ENCODE measurements at places on chromosomes 11 and 22.

GRCh38 chr11:1498262-1498661, 11.7 kb upstream of the MOB2 start:
- H3K27ac ChIP-seq: no peak overlapping the region
- no peak for DNase-seq
- H3K4me1 ChIP-seq: peaks cover 8% of the 10 kb centered on the region
- H3K4me3 ChIP-seq: no peak overlapping the region

DNA sequence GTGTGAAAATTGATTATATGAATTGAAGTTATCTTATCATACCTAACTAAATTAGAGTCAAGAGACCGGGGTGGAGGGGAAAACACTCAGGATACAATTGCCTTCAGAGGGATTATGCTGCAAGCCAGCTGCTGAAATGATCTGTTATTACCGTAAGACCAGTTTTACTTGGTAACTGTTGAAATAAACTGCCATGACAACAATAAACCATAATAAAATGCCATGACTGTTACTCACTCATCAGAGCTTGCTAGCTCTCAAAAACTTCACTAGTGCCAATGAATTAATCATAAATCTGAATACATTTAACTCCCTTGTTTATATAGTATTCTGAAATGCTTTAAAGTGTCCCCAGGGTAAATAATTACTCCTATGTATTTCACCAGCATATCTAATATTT, 68.2 kb downstream of the CASP12 start:
- H3K27ac ChIP-seq: no peak overlapping the region
- H3K36me3 ChIP-seq: no peaks in the 10 kb centered on the region
- H3K4me1 ChIP-seq: no peaks in the 10 kb centered on the region
- no peak overlapping the region for H3K4me3 ChIP-seq
- DNase-seq: no peak

DNA sequence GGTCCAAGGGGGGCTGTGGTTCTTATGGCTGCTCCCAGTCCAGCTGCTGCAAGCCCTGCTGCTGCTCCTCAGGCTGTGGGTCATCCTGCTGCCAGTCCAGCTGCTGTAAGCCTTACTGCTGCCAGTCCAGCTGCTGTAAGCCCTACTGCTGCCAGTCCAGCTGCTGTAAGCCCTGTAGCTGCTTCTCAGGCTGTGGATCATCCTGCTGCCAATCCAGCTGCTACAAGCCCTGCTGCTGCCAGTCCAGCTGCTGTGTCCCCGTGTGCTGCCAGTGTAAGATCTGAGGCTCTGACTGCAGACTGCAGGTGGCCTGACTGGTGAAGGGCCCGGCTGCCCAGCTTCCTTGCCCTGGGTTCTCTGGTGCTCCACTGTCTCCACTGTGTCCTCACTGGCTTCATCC, 696 bp downstream of the KRTAP5-5 start:
- peaks cover 14% of the 10 kb centered on the region for H3K27me3 ChIP-seq
- H3K27ac ChIP-seq: no peak overlapping the region
- H3K36me3 ChIP-seq: no peaks in the 10 kb centered on the region
- peaks cover 10% of the 10 kb centered on the region for H3K4me1 ChIP-seq
- no peak for DNase-seq
- H3K4me3 ChIP-seq: no peak overlapping the region

- H3K36me3 ChIP-seq: no peaks in the 10 kb centered on the region
- DNase-seq: no peak
- no peaks in the 10 kb centered on the region for H3K4me1 ChIP-seq
- no peak overlapping the region for H3K4me3 ChIP-seq
- no peak overlapping the region for H3K27ac ChIP-seq
These were observed 7.6 kb downstream of the ST3GAL4 start for GRCh38 chr11:126362879-126363655.

DNA sequence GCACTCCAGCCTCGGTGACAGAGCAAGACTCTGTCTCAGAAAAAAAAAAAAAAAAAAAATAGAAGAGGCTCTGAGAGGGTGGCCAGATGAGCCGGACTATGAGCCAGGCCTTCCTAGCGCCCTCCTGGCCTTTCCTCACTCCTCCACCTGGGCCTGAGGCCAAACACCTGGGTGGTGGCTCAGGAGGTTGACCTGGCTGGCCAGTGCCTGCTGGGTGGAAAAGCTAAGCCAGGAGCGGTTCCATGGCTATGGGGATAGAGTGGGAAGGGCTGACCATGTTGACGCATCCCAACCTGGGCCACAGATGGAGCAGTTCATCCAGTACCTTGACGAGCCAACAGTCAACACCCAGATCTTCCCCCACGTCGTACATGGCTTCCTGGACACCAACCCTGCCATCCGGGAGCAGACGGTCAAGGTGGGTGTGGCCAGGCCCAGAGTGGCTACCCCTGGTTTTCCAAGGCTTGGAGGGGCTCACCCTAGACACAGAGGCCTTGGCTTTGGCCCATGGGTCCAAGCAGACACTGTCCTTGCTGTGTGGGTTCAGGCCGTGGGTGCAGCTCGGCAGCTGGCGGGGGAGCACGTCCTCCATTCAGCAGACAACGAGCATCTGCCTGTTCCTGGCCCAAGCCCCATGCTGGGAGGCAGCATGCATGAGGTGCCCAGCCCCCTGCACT, 7.6 kb downstream of the SCYL1 start:
- H3K27me3 ChIP-seq: no peaks in the 10 kb centered on the region
- H3K27ac ChIP-seq: no peak overlapping the region
- DNase-seq: no peak
- H3K4me3 ChIP-seq: no peak overlapping the region
- peaks cover 10% of the 10 kb centered on the region for H3K4me1 ChIP-seq

DNA sequence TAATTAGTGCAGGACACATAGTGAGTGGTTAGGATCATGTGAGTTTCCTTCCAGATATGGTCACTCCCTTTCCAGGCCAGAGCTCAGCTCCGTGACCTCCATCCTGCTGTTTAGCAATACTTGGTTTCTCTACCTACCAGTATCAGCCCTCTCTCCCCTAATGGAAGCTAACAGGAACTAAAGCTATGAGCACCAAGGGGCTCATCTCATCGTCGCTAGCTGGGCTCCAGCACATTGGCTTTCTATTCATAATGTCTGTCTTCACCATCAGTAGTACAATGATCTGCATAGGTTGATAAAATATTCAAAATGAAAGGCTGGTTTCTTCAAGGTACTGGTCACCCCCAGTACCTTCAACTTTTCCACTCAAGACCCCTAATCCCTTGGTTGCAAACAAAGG, 2.4 kb upstream of the GALNT18 start:
- no peak for DNase-seq
- H3K4me3 ChIP-seq: no peak overlapping the region
- peaks cover 15% of the 10 kb centered on the region for H3K4me1 ChIP-seq
- H3K36me3 ChIP-seq: no peaks in the 10 kb centered on the region
- peaks cover 14% of the 10 kb centered on the region for H3K27me3 ChIP-seq

DNA sequence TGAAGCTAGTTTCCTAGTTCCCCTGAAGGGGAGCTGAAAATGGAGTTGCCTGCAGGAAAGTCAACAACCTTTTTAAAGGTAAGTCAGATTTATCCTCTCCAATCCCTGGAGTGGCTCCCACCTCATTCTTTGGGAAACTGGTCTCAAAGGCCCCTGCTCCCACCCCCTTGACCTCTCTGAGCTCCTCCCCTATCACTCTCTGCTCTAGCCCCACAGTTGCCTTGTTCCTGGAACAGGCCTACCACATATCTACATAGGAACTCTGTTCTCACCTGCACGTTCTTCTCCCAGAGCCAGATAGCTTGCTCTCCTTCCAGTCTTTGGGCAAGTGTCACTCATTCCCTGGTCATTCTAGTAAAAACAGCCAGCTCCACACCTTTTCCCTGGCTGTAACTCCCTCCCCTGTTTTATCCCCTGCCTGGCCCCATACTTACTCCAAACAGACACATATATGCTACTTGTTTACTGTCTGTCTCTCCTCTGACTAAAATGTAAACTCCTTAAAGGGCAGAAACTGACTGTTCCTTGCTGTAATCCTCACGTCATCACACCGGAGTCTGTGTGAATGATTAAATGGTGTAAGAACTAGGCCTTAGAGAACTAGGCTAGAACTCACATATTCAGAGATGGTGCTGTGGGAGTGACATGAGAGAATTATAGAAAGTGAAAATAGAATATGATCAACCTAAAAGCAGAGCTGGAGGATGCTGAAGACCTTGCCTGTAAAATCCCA, 53.3 kb downstream of the TCF20 start:
- no peaks in the 10 kb centered on the region for H3K27me3 ChIP-seq
- no peak for DNase-seq
- H3K27ac ChIP-seq: peak overlapping the region; percentile 42
- H3K4me1 ChIP-seq: peaks cover 9% of the 10 kb centered on the region
- peaks cover 31% of the 10 kb centered on the region for H3K36me3 ChIP-seq
- H3K4me3 ChIP-seq: no peak overlapping the region

DNA sequence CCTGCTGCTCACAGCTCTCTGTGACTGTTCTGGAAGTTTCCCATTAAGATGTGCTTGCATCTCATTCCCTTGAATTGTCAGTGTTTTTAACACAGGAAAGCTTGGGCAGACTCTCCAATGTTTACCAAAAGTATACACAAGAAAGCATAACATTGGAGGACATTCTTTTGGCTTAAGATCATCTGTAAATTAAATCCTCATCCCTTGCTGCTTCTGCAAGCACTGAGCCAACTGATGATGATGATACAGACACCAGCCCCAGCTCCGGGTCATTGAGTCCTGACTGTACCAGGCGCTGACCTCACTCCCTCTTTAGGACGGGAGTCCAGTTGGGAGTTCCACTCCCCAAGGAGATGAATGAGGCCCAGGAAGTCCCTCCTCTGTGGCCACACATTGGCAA, 23.8 kb downstream of the CD82 start:
- peaks cover 29% of the 10 kb centered on the region for H3K4me1 ChIP-seq
- no peaks in the 10 kb centered on the region for H3K27me3 ChIP-seq
- DNase-seq: no peak
- peak overlapping the region; percentile 13 for H3K27ac ChIP-seq
- peaks cover 31% of the 10 kb centered on the region for H3K36me3 ChIP-seq
- no peak overlapping the region for H3K4me3 ChIP-seq

DNA sequence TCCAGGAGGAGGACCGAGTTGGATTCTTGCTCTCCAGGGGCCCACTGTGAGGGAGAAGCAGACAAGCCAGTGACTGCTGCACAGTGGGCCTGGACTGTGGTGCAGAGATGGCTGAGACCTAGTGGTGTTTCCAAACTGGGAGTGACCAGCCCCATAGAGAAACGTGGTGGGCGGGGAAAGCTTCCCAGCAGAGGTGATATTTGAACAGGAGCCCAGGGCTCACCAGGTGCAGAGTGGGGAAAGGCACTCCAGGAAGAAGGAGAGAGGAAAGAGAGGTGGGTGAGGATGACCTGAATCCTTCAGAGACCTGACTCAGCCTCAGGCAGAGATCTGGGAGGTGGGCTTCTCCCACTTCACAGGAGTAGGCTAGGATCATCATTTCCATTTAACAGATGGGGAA, 52.1 kb upstream of the RASD2 start:
- no peaks in the 10 kb centered on the region for H3K36me3 ChIP-seq
- DNase-seq: no peak
- no peak overlapping the region for H3K27ac ChIP-seq
- H3K27me3 ChIP-seq: no peaks in the 10 kb centered on the region

GRCh38 chr11:116611998-116612620, 160.7 kb downstream of the BUD13 start:
- no peak for DNase-seq
- H3K27ac ChIP-seq: no peak overlapping the region
- no peak overlapping the region for H3K4me3 ChIP-seq
- H3K36me3 ChIP-seq: no peaks in the 10 kb centered on the region
- H3K4me1 ChIP-seq: no peaks in the 10 kb centered on the region
- no peaks in the 10 kb centered on the region for H3K27me3 ChIP-seq

- H3K4me1 ChIP-seq: no peaks in the 10 kb centered on the region
- no peak overlapping the region for H3K27ac ChIP-seq
- no peaks in the 10 kb centered on the region for H3K27me3 ChIP-seq
- no peak overlapping the region for H3K4me3 ChIP-seq
- no peak for DNase-seq
- no peaks in the 10 kb centered on the region for H3K36me3 ChIP-seq
These were observed 54.9 kb downstream of the MTNR1B start for GRCh38 chr11:93024369-93024768.

DNA sequence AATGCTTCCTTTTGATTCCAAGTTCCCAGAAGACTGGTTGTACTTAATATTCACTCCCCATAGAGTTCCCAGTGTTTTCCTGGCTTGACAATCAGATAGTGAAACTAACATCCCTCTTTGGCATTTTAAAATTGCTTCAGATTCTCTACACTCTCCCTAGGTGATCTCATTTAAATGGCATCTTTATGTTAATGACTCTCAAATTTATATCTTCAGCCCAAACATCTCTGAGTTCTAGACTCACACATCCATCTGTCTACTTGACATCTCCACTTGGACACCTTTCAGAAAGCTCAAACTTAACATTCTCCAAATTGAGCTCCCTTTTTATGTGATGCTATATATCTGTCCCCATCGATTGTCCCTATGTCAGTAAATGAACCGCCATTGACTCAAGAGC, 232.0 kb downstream of the NTM start:
- H3K27me3 ChIP-seq: no peaks in the 10 kb centered on the region
- H3K27ac ChIP-seq: no peak overlapping the region
- no peak for DNase-seq

DNA sequence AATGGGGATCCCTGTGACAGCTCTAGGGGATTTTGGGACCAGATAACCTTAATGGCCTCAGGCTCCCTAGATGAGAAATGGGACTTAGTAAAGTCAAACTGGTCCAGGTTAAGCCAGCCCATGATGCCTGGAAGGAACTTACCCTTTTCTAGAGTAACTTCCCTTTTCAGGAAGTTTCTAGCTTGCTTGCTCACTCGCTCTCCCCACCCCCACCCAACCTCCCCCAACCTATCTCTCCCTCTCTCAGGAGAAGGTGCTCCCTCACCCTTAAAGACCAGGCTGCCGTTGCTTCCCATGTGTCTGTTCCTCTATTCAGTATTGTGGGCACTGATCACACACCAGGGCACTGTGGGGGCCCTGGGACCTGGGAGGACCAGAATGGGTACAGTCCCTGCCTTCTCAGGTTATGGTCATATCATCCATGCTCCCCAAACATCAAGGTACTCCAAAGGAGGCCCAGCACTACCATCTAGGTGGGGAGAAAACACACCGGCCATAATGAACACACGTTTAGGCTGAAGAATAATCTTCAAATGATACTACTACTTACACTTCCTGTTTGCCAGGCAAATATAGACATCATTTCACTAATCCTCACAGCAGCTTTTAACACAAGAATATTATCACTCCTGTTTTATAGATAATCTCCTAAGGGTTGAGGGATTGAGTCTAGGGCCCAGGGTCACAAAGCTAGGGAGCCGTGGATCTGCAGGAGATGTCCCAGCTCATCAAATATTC, 18.2 kb downstream of the KCNQ1OT1 start:
- no peaks in the 10 kb centered on the region for H3K36me3 ChIP-seq
- no peak for DNase-seq
- no peaks in the 10 kb centered on the region for H3K27me3 ChIP-seq

- no peaks in the 10 kb centered on the region for H3K4me1 ChIP-seq
- H3K4me3 ChIP-seq: no peak overlapping the region
- H3K27ac ChIP-seq: no peak overlapping the region
- H3K27me3 ChIP-seq: no peaks in the 10 kb centered on the region
- no peaks in the 10 kb centered on the region for H3K36me3 ChIP-seq
- no peak for DNase-seq
These were observed 86.0 kb downstream of the USP35 start for GRCh38 chr11:78274739-78275138.

GRCh38 chr11:115396533-115396932, 107.7 kb downstream of the CADM1 start:
- H3K27ac ChIP-seq: no peak overlapping the region
- H3K27me3 ChIP-seq: no peaks in the 10 kb centered on the region
- H3K4me3 ChIP-seq: no peak overlapping the region
- no peaks in the 10 kb centered on the region for H3K36me3 ChIP-seq
